Liver (tissue), 10 donors: ENCODE measurements at places on chromosomes 2 and 18. TPM values are rescaled to one million over a fixed set of nuclear protein-coding genes. Genes with fewer than 3 reads are reported as not detected.
A peak's percentile ranks its signal among the peaks of the same experiment; 100 is the strongest.

The DPP4 gene
- 12.7 TPM for polyA plus RNA-seq

The CD207 gene
- polyA plus RNA-seq, result not detected

GRCh38 chr2:221466744-221467143, 105.4 kb downstream of the EPHA4 start:
- H3K27ac ChIP-seq, result no peak overlapping the region
- H3K36me3 ChIP-seq, result no peaks in the 10 kb centered on the region
- peaks cover 3% of the 10 kb centered on the region for H3K27me3 ChIP-seq
- no peak for DNase-seq
- H3K4me1 ChIP-seq, result no peaks in the 10 kb centered on the region
- H3K4me3 ChIP-seq, result no peak overlapping the region

DNA sequence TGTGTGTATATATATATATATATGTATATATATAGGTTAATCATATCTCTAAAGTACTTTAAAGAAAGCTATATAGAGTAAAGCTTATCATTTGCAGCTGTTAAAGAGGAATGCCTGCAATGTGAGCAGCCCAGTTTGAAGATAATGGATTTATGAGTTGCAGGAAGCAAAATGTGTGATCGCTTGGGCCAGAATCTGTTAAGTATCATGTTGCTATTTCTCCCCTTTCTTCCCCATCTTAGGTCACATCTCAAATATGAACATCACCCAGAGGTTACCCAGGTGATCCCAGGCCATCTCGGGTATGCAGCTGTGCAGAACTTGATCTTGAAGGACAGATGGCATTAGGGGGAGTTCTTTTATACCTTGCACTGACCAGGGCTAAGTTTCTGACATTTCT, 316.5 kb downstream of the MTX2 start:
- no peak for DNase-seq
- H3K27me3 ChIP-seq, result no peaks in the 10 kb centered on the region
- no peaks in the 10 kb centered on the region for H3K36me3 ChIP-seq
- no peak overlapping the region for H3K27ac ChIP-seq

DNA sequence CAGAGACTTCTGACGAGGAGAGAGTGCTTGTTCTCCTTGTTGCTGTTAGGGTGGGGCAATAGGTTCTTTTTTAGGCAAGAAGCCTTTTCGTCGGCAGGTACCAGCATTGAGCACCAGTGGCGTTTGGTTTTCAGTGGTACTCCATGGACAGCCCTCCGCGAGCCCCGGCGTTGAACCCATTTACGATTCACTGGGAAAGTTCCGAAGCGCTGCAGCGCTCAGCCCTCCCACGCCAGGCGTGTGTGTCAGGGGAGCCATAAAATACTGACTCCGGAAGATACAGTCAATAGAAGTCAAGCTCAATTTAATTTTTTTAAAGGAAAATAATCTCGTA, 494 bp upstream of the ROCK1 start:
- H3K4me3 ChIP-seq, result peak overlapping the region; percentile 94
- DNase-seq, result no peak
- peak overlapping the region; percentile 85 for H3K27ac ChIP-seq
- H3K4me1 ChIP-seq, result peaks cover 44% of the 10 kb centered on the region
- H3K27me3 ChIP-seq, result no peaks in the 10 kb centered on the region
- no peaks in the 10 kb centered on the region for H3K36me3 ChIP-seq

- no peak overlapping the region for H3K4me3 ChIP-seq
- H3K36me3 ChIP-seq, result no peaks in the 10 kb centered on the region
- peaks cover 10% of the 10 kb centered on the region for H3K4me1 ChIP-seq
- H3K27me3 ChIP-seq, result no peaks in the 10 kb centered on the region
- no peak overlapping the region for H3K27ac ChIP-seq
Measured at GRCh38 chr2:213101692-213102460, 49.5 kb downstream of the IKZF2 start.

GRCh38 chr2:187924293-187924692, 367.4 kb upstream of the GULP1 start:
- no peak overlapping the region for H3K4me3 ChIP-seq
- H3K4me1 ChIP-seq, result no peaks in the 10 kb centered on the region
- H3K27ac ChIP-seq, result no peak overlapping the region
